ENCODE measurements at places on chromosomes 3 and 15.

- no peak for DNase-seq
Measured at GRCh38 chr3:65268426-65268825, 580.6 kb upstream of the ADAMTS9 start.

- DNase-seq: no peak
Measured at GRCh38 chr3:52688266-52688665, 2.4 kb downstream of the GNL3 start.

GRCh38 chr3:113125951-113126350 is 85.4 kb upstream of the BOC start:
- no peak for DNase-seq

- DNase-seq: no peak
Measured at GRCh38 chr3:127822682-127823425, 539 bp upstream of the MGLL start.

- DNase-seq: no peak
Measured at GRCh38 chr15:39154227-39154638, 426.6 kb upstream of the THBS1 start.

DNA sequence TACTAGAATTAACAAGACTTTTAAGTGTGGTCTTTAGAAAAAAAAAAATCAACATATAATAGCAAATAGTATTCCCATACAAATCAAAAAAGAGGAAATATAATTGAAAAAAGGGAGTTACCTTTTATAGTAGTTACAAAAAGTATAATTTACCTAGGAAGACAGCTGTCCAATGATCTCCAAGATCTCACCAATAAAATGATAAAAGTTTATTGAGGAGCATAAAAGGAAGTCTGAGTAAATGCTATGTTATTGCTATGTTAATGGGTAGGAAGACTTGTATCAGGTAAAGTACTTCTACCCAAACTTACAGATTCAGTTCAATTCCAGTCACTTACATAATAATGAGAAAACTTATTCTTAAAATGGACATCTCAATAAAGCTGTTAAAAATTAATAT is 379.0 kb upstream of the TPM1 start:
- DNase-seq: no peak

- no peak for DNase-seq
Measured at GRCh38 chr15:70091726-70092463, 5.8 kb downstream of the TLE3 start.

DNA sequence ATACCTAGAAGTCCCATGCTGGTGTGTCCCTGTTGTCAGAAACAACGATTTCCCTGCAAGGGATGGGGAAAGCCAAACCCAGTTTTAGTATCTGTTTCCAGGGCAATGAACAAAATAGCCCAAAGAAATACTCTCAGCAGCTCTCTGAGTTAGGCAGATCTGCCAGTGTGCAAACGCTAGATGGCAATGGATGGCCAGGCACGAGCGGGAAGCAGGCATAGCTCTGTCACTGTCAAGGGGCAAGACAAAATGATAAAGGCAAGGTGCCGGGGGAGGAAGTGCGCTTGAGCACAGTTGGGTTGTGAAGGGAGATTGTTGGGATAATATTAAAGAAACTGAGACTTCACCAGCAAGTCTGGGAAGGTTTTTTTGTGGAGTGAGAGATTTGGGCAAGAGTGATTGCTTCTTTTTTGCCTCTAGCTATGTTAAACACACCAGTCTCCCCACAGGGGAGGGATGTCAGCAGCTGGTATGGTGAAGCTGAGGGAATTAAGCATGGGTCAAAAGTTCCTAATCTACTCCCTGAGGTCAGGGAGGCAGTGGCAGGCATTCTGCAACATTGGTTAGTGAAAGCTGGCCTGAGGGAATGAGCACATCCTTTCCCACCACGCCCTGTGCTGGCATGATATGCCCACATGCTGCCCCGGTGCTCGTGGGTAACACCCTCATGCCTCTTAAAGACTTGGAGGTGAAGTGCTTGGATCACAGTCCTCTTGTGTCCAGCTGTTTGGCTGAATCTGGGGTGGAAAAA is 117.5 kb downstream of the PDCD6IP start:
- DNase-seq: peak; percentile 7

GRCh38 chr3:149080011-149080698 is 6.2 kb downstream of the HLTF start:
- DNase-seq: no peak

GRCh38 chr15:67224889-67225288 is 29.6 kb downstream of the AAGAB start:
- DNase-seq: no peak

- DNase-seq: no peak
Measured at GRCh38 chr3:11002371-11002807, 9.8 kb downstream of the SLC6A1 start.

DNA sequence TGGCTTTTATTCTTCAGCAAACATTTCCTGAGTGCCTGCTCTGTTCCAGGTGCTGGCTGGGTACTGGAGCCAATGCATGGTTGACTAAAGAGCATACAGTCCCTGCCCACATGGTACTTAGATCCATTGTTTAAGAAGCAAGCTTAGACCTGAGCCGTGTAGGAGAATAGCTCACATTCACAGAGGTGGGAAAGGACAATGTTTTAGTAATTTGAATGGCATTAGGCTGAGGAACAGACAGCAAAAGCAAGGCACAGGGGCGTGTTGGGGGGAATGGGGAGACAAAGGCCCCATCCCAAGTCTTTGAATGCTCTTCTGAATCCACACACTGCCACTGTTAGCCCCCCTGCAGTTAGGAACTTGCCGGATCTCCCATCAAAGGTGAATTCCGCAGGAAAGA is 388.2 kb upstream of the RGMA start:
- DNase-seq: peak; percentile 97
